ENCODE measurements at places on chromosomes 1 and 21. TPM values are rescaled to one million over a fixed set of nuclear protein-coding genes. Genes with fewer than 3 reads are reported as not detected.

The FLG2 gene
- polyA plus RNA-seq: not detected

The SAMD11 gene
- polyA plus RNA-seq: 1.6 TPM

The SUMO3 gene
- polyA plus RNA-seq: 113 TPM

The DISP1 gene
- polyA plus RNA-seq: 5.3 TPM

The CFHR2 gene
- polyA plus RNA-seq: not detected

The KHDRBS1 gene
- 76.2 TPM for polyA plus RNA-seq

The HHAT gene
- 5.1 TPM for polyA plus RNA-seq

The OLFML3 gene
- polyA plus RNA-seq: 105 TPM

The C1orf21 gene
- 29.5 TPM for polyA plus RNA-seq

The SLC5A9 gene
- not detected for polyA plus RNA-seq

The S100A11 gene
- polyA plus RNA-seq: 1,000 TPM

The MPL gene
- not detected for polyA plus RNA-seq

The TLCD4 gene
- polyA plus RNA-seq: 0.51 TPM

The BGLAP gene
- polyA plus RNA-seq: 0.12 TPM

The ITGB2 gene
- polyA plus RNA-seq: not detected

The BATF3 gene
- polyA plus RNA-seq: 1.5 TPM

The C1orf115 gene
- 0.05 TPM for polyA plus RNA-seq

The HMCN1 gene
- 20.9 TPM for polyA plus RNA-seq

The RPL11 gene
- polyA plus RNA-seq: 1,898 TPM

The UTS2 gene
- polyA plus RNA-seq: 0.06 TPM

The CD5L gene
- not detected for polyA plus RNA-seq

The GPR37L1 gene
- polyA plus RNA-seq: not detected

The CCDC17 gene
- 0.19 TPM for polyA plus RNA-seq

The SETD4 gene
- polyA plus RNA-seq: 11.5 TPM

The CHAF1B gene
- 3.5 TPM for polyA plus RNA-seq

The LCE2A gene
- not detected for polyA plus RNA-seq

The KCNJ15 gene
- 0.07 TPM for polyA plus RNA-seq

The KCNJ10 gene
- polyA plus RNA-seq: not detected

The NPR1 gene
- 0.02 TPM for polyA plus RNA-seq

The C8B gene
- polyA plus RNA-seq: not detected

The FBLIM1 gene
- 143 TPM for polyA plus RNA-seq

The LCE1F gene
- polyA plus RNA-seq: not detected

The PRR9 gene
- polyA plus RNA-seq: not detected

The CADM3 gene
- polyA plus RNA-seq: 0.01 TPM

The C1orf116 gene
- polyA plus RNA-seq: not detected

The INSRR gene
- polyA plus RNA-seq: not detected

The DNAJC6 gene
- polyA plus RNA-seq: 0.09 TPM

All from AG04450 (cell line).